ENCODE measurements at places on chromosomes 5 and 9.
A peak's percentile ranks its signal among the peaks of the same experiment; 100 is the strongest.

DNA sequence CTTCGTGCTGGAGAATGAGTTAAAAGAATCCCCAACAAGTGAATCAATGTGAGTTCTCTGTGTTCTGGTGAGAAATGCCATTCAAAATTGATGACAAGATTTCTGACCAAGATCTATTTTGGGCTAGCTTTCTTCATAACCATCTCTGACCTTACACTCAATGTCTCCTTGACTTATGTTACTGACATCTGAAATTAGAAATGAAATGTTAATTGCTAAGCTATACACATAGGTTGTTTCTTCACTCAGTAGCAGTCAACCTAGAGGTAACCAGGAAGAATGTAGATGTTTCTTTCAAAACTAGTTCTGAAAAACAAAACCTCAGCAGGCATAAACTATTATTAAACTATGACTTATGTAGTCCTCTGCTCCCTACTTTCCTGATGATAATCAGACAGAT, 2220.7 kb upstream of the C9orf72 start:
- no peak for DNase-seq

DNA sequence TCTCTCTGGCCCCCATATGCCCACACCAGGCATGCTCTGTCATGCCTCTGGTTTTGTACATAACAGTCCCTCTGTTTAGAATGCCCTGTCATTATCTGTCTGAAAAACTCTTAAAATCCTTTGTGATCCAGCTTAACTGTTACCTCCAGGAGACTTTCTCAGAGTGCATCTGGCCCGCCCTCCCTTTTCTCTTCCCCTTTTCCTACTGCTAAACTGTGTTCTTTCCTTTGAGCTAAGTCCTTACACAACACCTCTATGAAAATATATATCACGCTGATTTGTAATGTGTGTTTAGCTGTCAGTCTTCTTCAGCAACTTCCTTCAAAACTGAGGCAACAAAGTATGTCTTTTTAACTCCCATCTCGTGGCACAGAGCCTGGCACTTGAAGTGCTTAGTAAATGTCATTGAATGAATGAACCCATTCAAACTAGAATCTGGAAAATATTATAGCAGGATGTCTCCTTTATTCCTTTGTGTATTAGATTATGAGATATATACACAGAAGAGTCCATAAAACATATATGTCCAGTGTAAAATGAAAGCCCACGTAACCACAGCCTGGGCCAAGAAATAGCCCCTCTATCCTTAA, 166.2 kb upstream of the KLF9 start:
- DNase-seq = no peak

- no peak for DNase-seq
Observed at GRCh38 chr5:149221326-149221725, 50.3 kb upstream of the AFAP1L1 start.

GRCh38 chr5:40549616-40550015, 130.1 kb upstream of the PTGER4 start:
- no peak for DNase-seq

DNA sequence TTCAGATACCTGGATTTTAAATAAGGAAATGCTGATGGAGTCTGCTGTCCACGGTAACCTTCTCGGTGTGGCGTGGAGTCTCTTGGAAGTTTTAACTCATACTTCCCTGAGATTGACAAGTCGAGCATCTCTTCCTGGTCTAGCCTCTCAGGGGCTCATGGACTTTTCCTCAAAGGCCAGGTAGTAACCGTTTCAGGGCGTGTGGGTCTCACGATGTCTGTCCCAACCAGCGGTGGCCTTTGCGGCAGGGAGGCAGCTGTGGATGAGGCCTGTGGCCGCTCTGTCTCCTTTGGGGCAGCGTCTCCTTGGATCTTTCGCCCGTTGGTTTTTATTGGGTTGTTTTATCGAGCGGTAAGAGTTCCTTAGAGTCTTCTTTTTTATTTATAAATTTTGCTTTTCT, 32.8 kb downstream of the CEP72 start:
- DNase-seq = no peak

DNA sequence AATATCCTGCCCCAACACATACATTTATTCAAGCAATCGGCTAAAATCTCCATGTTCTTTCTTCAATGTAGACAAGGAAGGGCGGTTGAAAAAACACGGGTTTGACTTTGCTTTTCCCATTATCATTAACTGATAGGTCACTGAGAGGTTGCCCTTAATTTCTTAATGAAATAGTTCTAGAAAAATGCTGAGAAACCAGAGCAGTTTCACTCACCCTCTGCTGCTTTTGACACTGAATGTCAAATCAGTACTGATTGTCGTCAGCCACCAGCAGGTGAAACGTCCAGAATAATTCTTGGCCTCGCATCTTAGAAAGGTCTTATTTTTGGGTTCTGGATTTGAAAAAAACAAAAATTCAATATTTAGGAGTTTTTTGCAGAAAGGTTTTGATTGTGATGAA, 8.1 kb downstream of the IL12B start:
- DNase-seq = no peak

DNA sequence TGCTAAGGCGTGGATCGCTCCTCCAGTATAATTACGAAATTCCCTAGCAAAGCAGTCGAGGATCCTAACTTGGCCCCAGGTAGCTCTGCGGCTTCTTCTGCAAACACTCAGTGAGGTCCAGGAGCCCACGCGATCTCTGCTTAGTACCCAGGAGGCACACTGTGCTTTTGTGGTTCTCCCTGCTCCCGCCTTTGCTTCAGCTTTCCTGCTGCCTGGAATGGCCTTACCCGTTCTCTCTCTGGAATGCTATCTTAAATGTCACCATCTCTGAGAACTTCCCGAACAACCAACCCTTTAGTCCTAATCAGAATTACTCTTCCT, 639 bp downstream of the INVS start:
- DNase-seq = peak; percentile 42

DNA sequence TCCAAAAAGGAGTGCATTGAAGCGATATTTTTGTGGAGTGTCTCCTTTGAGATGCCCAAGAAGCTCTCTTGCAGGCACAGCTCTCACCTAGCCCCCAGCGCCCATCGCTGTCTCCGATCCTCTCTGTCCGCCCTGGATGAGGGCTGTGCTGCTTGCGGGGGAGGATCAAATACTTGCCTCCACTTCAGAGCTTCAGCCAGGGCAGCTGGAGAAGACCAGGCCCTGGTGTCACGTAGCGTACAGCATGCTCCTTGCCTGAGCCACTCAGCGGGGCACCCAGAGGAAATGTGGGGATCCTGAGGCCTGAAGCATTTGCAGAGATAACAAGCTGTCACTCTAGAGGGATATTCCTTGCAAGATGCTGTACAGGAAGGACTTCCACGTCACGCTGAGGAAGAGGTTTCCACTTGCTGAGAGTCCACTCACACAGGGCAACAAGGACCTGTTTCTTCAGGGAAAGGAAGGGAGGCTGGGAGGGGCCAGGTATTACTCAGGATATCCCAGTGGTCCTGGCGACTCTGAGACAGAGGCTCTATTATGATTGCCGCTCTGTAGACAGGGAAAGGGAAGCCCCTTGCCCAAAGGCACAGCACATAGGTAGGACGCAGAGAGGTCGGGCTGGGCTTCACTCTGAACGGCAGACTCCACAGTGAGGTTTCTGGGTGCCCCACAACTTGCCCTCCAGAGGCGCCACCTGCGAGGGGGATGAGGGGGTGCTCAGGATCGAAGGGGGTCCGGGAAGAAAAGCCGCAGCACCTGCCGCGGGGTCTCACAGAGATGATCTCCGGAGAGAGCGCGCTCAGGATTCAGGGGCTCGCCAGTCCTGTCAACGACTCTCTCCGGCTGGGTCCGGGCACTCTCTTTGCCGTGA, 64.0 kb downstream of the CRB2 start:
- no peak for DNase-seq

- DNase-seq = no peak
Observed at GRCh38 chr9:13479096-13479495, 199.6 kb upstream of the MPDZ start.

- no peak for DNase-seq
Observed at GRCh38 chr5:169256191-169256590, 44.7 kb downstream of the SLIT3 start.

DNA sequence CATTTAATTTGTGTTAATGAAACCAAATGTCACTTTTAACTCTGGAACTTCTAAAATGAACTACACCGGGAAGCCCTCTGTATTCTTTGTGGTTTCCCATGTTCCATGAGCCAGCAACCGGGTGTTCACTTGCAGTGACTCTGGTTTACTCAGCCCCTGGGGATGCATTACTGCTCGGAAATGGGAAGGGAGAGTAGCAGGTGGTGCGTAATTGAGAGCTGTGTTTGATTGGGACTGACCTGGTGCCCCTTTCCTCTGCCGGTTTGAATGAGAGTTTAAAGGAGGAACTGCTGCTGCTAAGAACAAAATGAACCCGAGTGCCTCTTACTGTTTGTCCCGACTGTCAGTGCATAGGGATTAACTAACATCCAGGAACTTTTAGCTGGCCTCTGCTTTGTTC, 100.1 kb upstream of the DHFR start:
- no peak for DNase-seq

- no peak for DNase-seq
Observed at GRCh38 chr9:78262655-78263054, 26.8 kb downstream of the CEP78 start.

GRCh38 chr5:168776070-168776469, 196.9 kb upstream of the PANK3 start:
- DNase-seq = no peak

DNA sequence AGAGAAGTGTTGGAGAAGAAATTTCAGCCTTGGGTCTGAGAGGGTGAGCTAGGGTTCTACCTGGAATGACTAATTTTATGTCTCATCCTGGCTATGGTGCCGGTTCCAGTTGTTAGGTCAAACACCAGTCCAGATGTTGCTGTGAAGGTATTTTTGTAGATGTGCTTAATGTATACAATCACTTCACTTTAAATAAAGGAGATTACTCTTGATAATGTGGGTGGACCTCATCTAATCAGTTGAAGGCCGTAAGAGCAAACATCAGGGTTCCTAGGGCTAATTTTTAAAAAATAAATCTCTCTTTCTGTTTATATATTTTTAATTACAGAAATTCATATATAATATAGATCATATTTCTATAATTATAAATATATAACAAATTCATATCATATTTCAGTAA, 90.5 kb upstream of the GDNF start:
- DNase-seq = no peak

- peak; percentile 9 for DNase-seq
Observed at GRCh38 chr9:16626577-16627130, 243.8 kb downstream of the BNC2 start.

DNA sequence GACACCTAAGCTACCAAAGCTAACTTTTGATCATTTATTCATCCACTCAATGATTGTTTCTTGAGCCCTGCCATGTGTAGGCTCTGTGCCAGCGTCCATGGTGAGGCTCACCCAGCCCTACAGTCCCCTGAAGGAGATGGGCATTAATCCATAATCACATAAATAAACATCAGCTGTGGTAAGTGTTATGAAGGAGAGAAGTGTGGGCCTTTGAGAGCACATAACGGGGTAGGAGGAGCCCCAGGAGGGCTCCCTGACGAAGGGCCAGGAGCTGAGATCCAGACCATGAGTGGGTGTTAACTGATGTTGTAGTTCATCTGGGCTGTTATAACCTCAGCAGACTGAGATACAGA, 53.9 kb upstream of the AFAP1L1 start:
- no peak for DNase-seq

DNA sequence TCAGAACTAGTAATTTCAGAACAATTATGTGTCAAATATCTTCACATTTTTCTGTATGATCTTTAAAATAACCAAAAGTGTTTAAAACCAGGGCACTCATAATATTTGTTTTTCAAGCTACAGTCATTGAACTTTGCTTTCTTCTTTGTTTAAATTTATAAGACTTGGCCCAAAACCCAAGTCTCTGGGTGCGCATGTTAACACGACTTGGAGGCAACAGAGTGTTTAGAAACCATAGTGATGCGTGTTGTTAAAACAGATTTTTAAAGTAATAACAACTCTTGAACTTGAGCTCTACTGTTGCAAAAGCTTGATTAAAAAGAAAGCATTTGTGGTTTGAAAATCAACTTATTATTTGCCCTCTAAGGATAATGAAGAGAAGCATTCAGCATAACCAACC, 26.0 kb upstream of the GRIN3A start:
- DNase-seq = no peak

DNA sequence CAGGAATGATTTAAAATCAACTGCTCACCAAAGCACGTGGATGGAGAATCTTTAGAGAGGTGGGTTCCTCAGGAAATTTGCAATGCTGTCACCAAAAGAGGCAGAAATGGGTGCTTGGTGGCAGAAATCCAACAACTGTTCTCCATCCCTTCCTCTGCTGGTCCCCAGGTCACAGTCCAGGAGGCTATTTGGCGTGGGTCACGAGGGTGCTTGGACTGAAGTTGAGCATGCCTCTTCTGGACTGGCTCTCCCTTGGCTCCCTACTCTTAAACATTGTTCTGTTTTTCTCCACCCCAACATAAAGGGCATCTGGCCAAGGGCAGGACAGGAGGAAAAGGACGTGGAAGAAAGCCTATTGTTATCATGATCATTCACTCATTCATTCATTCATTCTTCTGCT, 58.9 kb downstream of the WWC1 start:
- no peak for DNase-seq

DNA sequence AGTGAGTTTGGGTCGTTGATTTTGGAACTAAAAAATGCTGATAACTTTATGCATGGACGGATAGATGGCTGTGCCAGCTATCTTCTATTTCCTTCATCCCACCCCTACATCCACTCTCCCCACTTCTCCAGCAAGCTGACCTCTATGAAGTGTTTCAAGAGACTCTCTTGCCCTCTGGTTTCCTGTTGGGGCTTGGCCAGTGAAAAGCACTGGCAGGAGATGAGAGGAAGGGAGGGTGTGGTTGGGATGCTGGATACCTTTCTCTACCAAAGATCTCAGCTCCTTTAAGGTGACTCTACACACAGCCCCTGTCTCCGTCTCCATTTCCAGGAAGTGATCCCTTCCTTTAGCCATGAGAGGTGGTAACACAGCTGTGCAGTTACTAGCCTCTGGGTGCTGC, 30.0 kb upstream of the JMY start:
- no peak for DNase-seq

- DNase-seq = no peak
Observed at GRCh38 chr9:87554171-87554910, 56.7 kb downstream of the DAPK1 start.

DNA sequence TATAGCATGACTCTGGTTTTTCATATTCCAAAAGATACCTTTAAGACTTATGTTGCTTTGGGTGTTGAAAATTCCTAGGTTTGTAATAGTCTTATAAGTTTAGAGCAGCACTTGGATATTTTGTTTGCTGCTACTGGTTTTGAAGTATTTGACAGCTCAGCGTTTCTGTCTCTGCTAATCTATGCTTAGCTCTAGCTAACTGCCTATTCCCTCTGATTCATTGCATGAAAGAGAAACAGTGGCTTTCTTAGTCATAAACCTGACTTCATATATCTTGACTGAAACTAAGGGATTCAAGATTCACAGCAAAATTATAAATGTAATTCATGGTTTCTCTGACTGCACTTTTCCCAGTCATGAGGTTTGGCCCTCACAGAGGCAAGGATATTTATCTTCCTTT, 35.6 kb upstream of the ANXA1 start:
- DNase-seq = no peak

GRCh38 chr9:82934949-82935348, 128.0 kb downstream of the RASEF start:
- no peak for DNase-seq

GRCh38 chr5:181170996-181171395, 23.6 kb downstream of the OR2V2 start:
- DNase-seq = no peak

All from SHP77 treated with DMSO at 0.1 percent for 48 hours (cell line).